DMS 273 treated with DMSO at 0.1 percent for 48 hours (cell line): ENCODE measurements at places on chromosomes 1 and 21.

DNA sequence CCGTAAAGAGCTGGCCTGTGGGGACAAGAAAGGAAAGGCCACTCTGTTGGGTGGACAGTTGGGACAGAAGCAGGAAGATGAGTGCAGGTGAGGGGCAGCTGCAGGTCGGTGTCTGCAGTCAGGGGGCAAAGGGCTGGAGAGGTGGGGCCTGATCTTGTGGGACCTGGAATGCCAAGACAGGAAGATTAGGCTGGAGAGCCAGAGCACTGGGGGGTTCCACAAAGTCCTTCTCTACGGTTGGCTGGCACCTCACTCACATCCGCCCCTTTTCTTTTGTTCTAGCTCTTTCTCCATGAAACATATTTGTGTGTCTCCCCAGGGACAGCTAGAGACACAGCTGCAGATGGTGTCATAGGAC is 404.1 kb downstream of the PTPRU start:
- no peak for DNase-seq

DNA sequence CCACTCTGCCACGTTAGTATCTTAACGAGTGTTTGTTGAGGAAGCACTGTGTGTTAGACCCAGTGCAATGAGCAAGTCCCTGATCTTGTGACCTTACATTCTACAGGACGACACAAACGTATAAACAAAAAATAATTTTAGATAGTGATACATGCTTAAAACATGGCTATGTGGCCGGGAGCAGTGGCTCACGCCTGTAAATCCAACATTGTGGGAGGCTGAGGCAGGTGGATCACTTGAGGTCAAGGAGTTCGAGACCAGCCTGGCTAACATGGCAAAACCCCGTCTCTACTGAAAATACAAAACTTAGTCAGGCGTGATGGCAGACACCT is 19.6 kb downstream of the MTX1 start:
- DNase-seq = no peak

DNA sequence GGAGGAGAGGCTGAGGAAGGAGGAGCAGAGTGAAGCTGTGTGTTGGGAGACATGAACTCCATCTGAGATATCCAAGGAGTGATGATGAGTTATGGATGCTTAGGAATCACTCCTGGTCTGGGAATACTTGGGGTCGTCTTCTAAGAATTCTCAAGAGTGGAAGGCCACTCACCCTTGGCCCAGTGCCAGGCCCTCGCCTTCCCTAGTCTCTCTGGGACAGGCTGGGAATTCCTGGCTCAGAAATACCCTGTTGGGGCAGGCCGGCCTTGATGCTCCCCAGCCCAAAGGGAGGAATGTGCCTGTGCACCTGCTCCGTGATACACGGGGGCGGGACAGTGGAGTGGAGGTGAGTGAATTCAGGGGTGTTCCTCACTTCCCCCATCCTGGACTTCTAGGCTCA is 12.6 kb upstream of the LMNA start:
- no peak for DNase-seq

- no peak for DNase-seq
Measured at GRCh38 chr1:116716391-116716790, 37.8 kb upstream of the CD2 start.

DNA sequence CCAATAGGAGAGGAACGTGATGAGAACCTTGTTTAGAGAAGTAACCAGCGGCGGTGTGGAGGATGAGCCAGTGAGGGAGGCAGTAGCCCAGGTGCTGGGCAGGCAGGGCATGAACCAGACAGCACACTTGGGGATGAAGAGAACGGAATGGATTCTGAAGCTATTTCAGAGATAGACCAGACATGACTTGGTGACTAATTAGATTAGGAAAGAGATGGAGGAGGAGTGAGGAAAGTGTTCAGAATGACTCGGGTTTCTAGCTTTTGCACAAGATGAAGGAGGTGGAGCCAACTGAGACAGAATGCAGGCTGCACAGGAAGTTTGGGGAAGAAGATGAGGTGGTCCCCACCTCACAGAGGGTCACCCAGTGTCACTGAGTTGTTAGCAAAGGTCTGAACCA is 5.1 kb downstream of the PEF1 start:
- no peak for DNase-seq

DNA sequence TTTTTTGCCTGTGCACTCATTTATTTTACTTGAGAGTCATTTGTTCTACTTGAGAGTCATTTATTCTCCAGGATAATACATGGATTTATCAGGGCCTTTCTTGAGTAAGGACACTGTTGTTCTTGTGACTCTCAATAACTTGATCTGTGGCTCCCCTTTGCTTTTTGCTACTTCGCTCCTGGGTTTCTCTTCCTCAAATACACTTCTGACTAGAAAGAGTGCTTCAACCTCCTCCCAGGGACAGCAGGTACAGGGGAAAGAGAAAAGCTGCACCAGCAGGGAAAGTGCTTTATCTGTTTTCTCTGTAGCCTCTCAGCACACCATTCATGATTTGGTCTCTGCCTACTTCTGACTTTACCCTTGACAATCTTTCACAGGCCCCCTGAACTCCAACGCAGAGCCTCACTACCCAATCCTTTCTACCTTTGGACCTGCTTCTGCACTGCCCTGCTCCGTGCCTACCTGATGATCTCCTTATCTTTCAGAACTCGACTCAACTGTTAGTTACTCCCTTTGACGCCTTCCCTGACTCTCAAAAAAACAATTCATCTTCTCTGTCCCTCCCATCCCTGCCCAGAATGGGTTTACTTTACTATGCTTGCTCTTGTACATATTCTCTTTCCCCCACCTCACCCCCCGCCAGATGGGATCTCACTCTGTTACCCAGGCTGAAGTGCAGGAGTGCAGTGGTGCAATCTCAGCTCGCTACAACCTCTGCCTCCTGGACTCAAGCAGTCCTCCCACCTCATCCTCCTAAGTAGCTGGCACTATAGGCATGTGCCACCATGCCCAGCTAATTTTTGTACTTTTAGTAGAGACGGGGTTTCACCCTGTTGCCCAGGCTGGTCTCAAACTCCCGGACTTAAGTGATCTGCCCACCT is 15.6 kb upstream of the PIGM start:
- no peak for DNase-seq

- no peak for DNase-seq
Measured at GRCh38 chr1:50140182-50140447, 31.4 kb downstream of the ELAVL4 start.
